Glutamatergic neuron (in vitro differentiated cells): ENCODE measurements at places on chromosomes 12 and 14. TPM values are rescaled to one million over a fixed set of nuclear protein-coding genes. Genes with fewer than 3 reads are reported as not detected.

DNA sequence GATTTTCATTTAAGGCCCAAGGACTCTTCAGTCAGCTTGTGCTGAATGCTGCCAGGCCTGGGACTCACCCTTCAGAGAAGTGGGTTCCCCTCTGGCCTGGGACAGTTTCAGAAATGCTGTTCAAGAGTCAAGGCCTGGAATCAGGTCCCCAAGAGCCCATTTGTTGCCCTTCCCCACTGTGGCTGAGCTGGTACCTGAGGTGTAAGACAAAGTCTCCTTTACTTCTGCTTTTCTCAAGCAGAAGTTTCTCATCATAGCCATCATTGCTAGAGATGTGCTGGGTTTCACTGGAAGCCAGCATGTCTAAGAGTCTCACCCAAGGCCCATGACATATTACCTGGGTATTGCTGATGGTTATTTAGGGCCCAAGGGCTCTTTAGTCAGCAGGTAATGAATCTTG is 8.9 kb downstream of the FANCM start:
- DNase-seq, result no peak

DNA sequence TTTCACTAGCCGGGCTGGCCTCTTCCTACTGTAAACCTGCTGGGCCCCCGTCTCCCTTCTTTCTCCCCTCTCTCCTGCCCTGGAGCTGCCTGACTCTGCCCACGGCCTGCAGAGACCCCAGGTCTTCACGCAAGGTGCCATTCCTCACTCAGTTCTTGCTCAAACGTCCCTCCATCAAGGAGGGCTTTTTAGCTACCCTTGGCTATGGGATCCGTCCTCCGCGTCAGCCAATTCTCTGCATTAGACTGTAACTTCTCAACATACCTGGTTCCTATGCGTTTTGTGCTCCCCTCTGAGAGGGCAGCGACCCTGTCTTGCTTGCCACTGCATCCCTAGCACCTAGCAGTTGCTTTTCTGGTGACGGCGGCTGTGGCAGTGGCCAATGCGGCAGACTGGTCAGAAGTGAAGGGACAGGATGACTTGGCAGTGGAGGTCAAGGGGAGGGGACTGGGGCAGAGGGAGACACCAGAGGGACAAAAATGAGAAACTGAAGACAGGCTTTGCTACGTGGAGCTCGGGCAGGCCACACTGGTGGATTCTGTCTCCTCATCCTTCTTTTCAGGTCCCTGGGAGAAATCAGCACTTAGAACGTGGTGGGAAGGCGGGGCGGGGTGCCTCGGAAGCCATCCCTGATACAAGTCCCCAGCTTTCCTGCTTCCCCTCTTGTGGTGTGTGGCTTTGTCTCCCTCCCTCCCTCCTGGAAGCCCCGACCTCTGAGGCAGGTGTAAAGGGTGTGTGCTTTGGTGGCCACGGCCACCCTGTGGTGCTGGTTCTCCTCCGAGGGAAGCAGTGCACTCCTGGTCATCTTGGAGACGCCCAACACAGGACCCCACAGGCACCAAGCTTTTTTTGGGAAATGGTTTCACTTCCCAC is 1.8 kb downstream of the B3GNT4 start:
- no peak for DNase-seq

Gene KRT83
- total RNA-seq, result not detected

- no peak for DNase-seq
These were observed 94.0 kb upstream of the NAP1L1 start for GRCh38 chr12:76178452-76178851.

DNA sequence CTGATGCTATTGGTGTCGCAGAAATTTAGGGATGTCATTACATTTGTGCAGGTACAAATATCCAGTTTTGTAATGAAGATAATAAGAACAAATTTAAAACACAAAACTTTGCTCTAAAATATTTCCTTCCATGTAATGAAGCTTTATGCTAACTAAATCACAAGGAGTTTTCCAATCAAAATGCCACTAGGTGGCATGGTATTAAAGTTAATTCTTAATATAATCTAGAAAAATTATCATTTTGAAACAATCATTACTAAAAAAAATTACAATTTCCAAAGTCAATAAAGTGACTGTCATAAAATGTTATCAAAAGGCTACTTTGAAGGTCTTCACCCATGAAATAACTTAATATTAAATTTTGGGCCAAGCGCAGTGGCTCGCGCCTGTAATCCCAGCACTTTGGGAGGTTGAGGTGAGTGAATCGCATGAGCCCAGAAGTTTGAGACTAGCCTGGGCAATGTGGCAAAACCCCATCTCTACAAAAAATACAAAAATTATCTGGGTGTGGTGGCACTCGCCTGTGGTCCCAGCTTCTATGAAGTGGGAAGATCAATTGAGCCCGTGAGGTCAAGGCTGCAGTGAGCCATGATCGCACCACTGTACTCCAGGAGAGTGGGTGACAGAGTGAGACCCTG is 77.4 kb downstream of the KIF21A start:
- no peak for DNase-seq

DNA sequence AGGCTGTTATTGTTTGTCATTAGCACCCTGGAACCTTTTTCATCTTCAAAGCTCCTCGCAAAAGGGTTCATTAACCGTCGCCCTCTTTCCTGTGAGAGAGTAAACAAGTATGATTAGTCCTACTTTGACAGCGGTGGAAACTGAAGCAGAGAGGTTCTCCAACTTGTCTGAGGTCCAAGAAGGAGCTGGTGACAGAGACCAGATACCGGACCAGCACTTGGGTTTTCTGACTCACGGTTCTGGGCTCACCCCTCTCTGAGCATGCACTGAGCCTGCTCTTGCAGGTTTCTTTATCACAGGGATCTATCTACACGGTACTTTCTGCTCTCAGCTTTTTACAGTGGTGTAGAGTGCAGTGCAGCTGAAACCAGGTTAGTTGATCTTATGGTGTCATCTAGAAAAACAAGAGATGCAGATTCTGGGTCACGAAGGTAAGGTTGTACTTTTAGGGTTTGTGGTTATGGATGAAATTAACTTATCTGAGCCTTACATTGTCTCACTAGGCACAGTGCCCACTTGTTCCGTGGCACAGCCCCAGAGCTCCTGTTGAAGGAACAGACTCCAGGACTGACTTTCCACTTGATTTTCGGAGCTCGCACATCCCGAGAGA is 62.1 kb downstream of the PPP2R5C start:
- DNase-seq, result no peak

Gene LRTM2
- 14.6 TPM for total RNA-seq

GRCh38 chr14:59238216-59238615 is 49.7 kb downstream of the DAAM1 start:
- DNase-seq, result no peak

Gene A2ML1
- not detected for total RNA-seq

DNA sequence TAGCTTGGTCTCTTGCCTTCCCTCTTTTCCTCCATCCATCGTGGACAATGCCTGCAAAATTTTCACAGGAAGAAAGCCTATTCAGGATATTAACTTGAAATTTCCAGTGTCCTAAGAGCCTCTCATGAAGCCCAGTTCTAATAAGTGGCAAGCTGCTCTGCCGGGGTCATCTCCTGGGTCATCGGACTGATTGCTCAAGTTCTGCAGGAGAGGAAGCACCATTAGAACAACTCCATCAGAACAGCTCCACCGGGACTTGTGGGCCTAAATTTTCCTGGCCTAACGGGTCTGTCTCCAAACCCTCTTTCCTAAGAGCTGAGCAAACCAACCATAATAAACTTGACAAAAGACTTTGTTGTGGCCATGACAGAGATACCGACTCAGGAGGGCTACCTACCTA is 13.9 kb downstream of the ERG28 start:
- no peak for DNase-seq

DNA sequence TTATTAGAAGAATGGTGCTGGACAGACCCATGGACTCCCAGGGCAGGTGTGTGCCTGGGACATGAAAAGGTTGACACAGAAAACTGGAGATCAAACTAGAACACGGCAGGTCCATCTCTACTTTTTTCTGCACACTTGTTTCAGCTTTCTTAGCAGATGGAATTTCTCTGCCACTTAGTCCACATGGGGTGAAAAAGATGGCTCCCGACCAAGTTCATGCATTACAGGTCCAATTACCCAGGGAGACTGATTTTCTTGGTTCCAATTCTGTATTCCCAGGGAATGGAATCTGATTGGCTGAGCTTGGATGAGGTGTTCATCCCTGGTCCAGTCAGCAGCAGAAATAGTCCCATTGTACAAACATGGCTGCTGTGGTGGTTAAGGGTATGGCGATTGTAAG is 238.9 kb upstream of the SRRM4 start:
- DNase-seq, result no peak

- no peak for DNase-seq
These were observed 67.6 kb upstream of the SLC38A4 start for GRCh38 chr12:46893434-46893833.

DNA sequence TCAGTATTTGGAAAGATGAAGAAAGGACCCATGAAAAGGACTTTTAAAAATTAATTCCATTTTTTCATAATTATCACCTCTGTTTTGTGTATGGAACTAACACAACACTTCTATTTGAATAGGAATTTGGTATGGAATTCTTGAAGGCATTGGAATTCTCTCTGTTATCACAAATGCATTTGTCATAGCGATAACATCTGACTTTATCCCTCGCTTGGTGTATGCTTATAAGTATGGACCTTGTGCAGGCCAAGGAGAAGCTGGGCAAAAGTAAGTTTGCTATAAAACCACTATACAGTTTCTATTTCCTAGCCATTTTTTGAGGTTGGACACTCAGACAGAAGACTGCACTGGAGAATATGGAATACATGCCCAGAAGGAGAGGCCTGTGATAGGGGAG is 98.6 kb downstream of the SLC5A8 start:
- DNase-seq, result no peak

GRCh38 chr12:6866920-6867412 is 365 bp upstream of the TPI1 start:
- no peak for DNase-seq

DNA sequence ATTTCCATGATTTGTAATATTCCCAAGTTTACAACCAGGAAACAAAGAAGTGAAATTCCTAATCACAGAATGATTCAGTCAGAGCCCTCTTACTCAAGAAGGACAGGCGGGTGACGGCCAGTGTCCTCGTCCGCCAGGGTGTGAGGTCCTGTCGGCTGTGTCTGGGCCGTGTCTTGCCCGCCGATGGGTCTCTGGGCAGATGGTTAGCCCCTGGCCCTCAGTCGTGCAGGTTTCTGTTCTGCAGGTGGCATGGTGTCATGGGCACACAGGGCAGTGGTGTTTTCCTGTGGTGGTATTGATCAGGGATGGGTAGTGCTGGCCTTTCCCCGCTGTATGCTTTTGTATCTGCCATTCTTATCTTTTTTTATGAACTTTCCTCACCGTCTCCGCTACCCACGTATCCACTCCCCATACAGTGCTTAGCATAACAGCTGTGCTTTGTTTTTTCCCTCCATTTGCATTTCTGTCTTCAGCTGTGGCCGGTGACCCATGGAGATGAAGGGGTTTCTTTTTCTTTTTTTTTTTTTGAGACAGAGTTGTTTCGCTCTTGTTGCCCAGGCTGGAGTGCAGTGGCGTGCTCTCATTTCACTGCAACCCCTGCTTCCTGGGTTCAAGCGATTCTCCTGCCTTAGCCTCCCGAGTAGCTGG is 100.7 kb downstream of the TSPAN9 start:
- DNase-seq, result no peak

GRCh38 chr12:68462803-68463202 is 130.6 kb upstream of the MDM1 start:
- DNase-seq, result no peak

DNA sequence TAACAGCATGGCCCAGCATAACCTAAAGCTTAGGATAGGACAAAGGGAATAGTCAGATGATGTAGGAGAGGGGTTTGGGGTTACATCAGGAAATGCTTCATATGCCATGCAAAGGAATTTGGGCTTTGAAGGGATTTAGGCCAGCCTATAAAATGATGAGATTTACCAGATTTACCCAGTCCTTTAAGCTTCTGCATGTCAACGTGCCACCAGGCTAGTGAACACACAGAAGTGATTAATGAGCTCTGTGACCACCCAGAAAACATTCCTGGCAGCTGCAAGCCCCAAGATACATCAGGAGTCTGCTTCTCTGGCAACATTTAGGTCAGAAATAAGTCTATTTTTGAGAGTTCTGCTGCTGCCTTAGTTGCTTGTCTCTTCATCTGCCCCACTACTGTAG is 118.3 kb downstream of the LRIG3 start:
- DNase-seq, result no peak

DNA sequence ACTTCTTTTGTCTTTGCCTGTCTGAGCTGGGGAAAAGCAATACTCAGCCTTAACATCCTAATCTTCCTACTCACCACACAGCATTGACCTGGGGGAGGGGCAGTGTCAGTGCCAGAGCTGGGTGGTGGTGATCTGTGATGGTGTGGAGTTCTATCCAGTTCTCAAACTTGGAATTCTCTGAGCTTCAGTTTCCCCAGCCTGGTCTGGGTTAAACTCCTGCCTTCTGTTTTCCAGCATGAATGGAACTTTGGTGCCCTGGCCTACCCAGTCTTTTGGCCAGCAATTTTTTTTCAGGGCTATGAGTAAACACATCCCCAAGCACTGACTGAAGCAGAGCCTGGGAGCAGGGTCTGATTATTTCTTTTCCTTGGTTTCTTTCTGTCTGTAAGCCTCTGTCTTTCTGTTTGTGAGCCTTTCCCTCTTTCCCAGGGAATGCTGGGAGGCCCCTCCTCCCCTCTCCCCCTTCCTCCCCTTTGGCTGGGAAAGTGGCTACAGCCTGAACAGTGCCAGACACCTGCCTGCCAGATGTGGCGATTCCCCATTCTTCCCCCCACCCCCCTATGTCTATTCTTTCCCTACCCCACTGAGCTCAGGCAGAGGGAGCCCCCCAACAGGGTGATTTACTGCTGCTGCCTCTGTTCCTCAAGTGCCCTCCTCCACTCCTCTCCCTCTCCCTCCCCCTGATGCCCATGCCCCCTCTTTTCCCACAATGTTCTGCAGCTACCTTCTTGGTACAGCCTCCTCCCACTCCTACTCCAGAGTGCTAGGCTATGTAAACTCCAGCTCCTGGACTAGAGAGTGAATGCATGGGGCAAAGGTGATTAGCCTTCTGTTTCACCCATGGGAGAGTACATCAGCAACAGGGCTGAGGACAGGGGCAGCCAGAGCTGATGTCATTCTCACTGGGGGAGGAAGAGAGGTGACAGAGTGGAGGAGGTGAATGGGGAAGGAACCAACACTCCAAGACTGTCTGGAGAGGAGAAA is 11.1 kb downstream of the GPR84 start:
- DNase-seq, result peak; percentile 38

DNA sequence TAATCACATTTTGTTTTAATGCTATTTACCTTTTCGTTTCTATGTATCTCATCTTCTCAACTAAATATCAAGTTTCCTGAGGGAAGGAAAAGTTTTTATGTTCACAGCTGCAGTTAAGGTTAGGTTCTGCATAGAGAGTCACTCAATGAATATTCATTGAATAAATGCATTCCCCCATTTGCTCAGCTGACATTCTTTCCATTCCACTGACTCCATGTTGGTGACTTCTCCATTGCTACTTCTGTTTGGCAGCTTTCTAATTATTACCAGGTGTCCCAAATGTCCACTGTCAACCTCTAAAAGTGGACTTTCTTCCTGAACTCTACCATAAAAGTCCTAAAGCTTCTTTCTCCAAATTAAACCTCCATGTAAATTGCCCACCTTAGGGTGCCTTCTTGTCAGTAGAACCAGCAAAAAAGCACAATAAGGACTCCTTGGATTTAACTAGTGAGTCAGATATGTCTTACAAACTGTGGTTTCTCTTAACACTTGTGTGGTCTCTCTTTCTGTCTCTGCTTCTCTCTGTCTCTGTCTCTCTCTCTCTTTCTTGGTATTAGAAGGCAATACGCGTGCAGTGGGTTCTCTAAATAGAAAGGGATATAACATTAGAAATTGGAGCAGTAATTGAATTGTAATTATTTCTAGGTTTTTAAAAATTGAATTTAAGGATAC is 85.9 kb downstream of the TMEM117 start:
- DNase-seq, result no peak
